ENCODE measurements at places on chromosomes 6 and 20.

DNA sequence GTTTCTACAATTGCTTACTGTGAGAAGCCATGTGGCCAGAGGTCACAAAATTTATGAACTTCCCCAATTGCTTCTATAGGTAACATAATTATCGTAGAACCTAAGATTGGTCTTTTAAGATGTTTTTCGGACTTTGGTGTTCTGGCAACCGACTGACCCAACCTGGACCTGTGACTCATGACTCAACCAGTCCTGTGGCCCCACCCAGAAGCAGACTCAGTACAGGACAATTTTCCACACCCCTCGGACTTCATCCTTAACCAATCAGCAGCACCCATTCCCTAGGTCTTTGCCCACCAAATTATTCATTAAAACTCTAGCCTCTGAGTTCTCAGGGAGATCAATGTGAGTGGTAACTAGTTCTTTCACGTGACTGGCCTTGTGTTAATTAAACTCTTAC is 26.4 kb upstream of the AKAP12 start:
- no peak for DNase-seq

GRCh38 chr6:15908871-15909270 is 220.0 kb upstream of the MYLIP start:
- DNase-seq: no peak

GRCh38 chr6:111651185-111652034 is 45.7 kb upstream of the TRAF3IP2 start:
- DNase-seq: no peak

- DNase-seq: no peak
Observed at GRCh38 chr6:90194371-90194841, 102.2 kb downstream of the BACH2 start.

GRCh38 chr6:138844192-138844591 is 48.3 kb downstream of the ECT2L start:
- peak; percentile 70 for DNase-seq

GRCh38 chr6:92667843-92668242 is 751.5 kb downstream of the EPHA7 start:
- no peak for DNase-seq

DNA sequence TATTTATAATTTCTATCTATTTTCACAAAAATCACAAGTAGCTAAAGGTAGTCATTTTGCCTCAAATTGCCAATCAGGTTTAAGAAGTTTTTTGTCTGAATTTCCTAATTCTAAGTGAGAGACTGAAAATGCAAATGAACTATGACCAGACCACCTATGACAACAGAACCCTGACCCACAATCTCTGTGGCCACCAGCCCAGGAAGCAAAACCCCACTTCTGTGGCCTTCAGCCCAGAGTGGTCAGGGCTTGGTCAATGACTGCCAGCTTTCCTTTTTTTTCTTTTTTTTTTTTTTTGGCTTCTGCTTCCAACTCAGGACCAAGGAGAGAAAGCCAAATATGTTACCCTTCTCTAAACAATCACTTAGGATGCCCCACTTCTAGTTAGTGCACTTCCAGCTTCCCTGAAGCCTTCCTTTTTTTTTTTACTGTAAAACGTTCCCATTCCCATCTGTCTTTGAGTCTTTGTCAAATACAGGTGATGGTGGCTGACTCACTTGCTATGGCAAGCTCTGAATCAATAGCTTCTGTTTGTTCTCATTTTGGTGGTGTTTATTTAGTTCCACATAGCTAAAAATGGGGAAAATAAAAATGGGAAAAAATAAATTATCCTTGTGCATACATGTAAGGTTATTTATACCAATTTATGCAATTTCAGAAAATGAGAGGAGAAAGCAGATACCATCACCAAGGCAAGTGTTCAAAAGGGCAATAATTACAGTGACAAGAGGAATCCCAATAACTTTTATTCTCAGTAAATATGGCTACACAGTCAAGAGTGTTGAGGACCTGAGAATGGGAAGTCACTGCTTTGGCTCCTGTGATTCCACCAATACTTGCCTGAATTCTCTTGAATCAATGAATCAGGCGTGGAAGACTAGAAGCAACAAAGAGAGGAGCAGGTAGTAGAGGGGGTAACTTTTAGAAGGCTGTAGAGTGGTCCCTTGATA is 170.3 kb upstream of the PDE7B start:
- no peak for DNase-seq

GRCh38 chr6:30741063-30741779 is 1.3 kb downstream of the FLOT1 start:
- DNase-seq: no peak

Data from neural progenitor cell (in vitro differentiated cells).